ENCODE measurements at places on chromosomes 6 and 20.

DNA sequence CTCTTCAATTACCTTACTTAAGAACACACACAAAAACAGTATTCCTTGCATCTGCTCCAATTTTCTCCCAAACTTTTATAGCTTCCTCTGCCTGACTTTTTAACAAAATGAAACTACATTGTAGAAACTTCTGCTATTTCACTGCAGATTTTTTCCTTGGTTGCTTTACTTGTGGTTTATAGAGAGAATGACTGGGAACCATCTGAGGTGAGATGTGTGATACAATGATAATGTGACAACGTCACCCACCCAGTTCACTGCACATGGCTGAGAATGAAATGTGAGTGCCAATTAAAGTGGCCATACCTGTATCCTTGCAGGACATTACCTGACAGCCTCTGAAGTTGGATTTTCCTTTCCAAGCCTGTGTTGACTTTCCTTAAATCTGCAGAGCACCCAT is 258.4 kb downstream of the CD83 start:
- DNase-seq, result no peak

DNA sequence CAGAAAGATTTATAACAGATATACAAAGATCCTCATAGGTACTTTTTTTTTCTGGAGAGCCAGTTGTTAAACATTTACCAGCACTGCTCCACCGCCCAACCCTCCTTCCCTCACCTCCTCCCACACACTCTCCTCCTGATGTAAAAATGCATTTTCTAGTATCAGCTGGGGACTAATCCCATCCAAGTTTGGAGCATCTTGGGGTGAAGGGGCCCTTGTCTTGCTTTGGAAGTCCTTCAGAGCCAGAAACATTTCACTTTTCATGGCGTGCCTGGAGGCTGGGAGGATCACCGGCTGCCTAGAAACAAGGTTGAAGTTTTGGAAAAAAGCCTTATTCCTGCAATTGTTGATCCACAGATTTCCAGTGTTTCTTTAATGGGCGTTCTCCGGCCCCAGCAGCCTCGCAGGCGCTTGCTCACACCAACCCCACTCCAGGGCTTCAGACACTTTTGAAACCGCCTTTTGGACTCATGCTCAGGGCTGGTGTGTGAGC is 165.1 kb upstream of the AFDN start:
- no peak for DNase-seq

DNA sequence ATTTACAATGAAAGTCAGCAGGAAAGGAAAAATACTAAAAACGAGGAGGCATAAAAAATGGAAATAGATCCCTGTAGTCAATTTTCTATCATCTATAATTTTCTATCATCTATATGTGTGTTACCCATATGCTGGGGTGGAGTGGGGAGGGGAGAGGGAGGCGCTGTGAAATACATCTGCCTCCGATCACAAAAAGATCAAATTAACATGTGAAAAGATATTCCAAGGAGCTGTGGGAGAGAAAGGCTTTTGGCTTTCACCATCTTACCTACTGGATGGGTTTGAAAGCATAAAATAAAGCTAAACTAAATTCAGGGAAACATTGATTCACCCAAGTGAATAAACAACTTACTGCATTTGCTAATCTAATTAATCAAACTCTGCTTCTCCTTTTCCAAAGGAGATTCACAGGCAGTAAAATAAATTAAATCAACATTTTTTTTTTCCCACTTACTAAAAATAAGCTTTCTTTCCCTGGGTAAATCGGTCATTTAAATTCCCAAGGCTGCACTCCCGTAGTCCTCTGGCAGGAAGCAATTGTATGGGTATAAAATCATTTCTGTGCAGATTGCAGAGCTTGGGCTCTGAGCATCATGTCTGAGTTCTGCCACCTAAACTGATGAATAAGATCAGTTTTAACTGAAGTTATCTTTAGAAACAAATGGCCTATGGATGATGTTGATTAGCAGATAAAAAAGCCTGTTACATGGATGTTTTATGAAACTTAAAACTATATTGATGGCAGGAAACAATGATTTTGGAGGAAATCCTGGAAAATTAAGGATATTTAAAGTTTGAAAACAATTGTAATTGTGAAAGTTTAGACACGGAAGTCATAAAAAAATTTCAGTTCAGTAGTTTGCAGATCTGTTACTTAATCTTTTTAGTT is 147.9 kb downstream of the SOX4 start:
- DNase-seq, result no peak

DNA sequence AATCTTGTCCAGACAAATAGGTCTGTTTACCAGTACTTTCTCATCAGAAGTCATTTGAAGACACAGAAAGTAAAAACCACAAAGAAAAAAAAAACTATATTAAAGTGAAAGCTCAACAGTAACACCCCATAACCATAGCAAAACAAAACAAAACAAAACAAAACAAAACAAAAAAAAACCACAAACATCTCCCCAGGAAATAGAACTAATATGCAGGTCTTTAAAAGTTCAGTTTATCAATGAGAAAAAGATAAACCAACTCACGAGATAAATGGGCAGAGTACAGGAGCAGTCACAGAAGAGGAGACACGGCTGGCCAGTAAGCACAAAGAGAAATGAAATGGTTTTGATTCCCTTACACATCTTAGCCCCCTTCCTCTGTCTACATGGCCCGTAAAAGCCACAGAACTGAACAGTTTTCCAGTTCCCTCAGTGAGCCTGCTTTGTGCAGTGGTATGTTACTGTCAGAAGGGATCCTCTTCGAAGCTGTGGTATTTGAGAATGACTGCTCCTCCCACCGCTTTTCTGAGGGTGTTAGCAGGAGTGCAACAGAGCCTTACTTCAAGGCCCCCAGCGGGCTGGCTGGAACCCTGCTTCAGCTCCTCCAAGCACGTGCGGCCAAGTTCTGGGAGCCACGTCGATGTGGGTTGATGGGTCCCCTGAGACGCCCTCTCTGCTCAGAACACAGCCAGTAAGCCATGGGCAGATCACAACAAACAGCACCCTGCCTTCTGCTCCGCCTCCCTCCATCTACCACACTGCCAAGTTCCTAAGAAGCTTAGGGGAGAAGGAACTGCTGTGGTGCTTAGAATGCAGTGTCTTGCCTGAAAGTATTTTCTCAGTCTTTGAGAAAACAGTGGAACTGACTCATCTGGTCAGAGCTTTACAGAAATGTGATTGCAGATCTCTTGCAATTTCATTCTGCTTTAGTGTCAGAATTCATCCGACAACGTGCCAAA is 14.0 kb downstream of the UST start:
- DNase-seq, result no peak
